ENCODE measurements at places on chromosomes 11 and 22. TPM values are rescaled to one million over a fixed set of nuclear protein-coding genes. Genes with fewer than 3 reads are reported as not detected.

The MYOD1 gene
- not detected for total RNA-seq

DNA sequence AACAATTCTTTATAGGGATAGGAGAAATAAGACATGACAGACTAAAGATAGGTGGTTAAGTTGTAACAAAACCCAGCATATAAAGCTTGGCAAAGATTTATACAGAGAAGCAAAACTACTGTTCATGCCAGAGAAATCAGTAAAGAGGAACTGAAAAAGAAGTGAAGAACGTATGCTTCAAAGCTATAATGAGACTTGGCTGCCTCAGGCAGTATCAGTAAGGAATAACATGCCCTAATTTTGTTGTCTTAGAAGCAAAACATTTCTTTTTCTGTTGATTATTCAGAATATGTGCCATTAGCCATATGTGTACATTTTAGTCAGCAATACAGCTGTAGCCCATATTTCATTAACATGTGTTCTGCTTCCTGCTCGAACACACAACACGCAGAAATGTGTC, 403.2 kb downstream of the NELL1 start:
- no peak overlapping the region for H3K27ac ChIP-seq
- H3K4me3 ChIP-seq = no peak overlapping the region

GRCh38 chr11:122882857-122883645, 492 bp downstream of the JHY start:
- no peak for DNase-seq
- H3K27ac ChIP-seq = no peak overlapping the region
- peak overlapping the region; percentile 41 for H3K4me3 ChIP-seq
- H3K36me3 ChIP-seq = no peaks in the 10 kb centered on the region

GRCh38 chr11:117089685-117090084, 8.5 kb downstream of the SIK3 start:
- no peak overlapping the region for H3K4me3 ChIP-seq
- no peaks in the 10 kb centered on the region for H3K27me3 ChIP-seq
- DNase-seq = no peak
- no peaks in the 10 kb centered on the region for H3K36me3 ChIP-seq
- peaks cover 5% of the 10 kb centered on the region for H3K4me1 ChIP-seq

DNA sequence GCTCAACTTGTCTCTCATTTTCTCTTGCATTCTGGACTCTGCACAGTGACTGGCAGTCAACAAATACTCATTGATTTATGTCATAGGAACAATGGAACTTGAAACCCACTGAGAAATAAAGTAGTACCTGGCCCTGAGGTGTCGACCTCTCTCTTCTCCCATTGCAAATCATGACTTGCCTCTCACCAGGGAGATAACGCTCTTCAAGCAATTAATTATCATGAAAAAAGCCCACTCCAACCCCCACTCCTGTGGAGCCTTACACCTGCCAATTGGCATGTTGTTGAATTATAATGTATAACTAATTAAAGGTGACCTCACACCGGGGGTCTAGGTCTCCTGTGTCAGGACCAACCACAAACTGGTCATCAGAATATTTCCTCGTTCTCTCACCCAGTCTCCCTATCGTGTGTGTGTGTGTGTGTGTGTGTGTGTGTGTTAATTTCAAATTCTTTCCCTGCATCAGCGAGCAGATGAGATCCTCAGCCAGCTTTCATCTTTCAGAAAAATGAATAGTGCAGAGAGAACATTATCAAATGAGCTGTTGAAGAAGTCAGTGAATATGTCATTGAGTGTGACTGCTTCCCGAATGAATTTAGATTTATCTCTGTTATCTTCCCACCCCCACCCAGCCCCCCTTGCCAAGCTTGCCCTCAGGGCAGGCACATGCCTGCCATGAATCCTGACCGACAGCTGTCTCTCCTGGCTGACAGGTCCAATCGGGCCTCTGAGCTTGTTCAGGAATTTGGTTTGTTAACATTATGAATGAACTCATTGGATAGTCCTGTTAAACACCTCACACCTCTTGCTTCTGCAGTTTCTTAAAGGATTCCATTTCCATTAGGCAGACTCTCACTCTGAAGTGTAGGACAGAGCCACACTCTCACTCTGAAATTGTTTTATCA, 357.4 kb downstream of the INSC start:
- H3K27me3 ChIP-seq = no peaks in the 10 kb centered on the region
- H3K4me1 ChIP-seq = no peaks in the 10 kb centered on the region
- H3K27ac ChIP-seq = no peak overlapping the region
- H3K4me3 ChIP-seq = no peak overlapping the region
- no peak for DNase-seq

DNA sequence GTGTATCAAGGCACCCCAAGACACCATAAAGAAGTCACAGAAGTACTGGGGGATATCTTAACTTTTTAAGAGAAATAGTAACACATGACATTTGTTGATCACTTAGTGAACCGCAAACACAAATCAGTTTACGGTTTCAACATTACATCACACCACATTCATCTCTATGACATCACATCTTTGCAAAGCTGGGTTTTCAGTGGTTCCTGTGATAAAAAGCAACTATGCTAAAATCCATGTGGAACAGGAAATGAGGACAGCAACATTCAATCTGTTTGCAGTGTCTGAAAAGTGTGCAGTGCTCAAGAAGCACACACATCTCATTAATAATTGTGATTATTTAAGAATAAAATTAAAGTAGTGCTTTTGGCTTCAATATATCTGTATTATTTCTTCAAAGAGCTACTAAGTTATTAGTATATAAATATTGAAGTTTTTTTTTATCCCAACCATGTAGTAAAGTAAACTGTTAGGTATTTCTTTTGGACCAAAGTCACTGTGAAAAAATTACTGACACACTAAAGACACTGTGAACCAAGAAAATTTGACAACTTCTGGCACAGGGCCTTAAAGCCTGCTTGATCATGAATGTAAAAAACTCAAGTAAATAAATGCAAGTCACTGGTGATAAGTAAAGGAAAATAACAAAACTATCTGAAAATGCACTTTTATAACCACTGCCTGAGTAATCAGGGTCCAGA, 156.0 kb upstream of the SOX6 start:
- H3K4me1 ChIP-seq = peaks cover 6% of the 10 kb centered on the region
- peak overlapping the region; percentile 20 for H3K27ac ChIP-seq
- no peaks in the 10 kb centered on the region for H3K27me3 ChIP-seq
- no peak overlapping the region for H3K4me3 ChIP-seq

DNA sequence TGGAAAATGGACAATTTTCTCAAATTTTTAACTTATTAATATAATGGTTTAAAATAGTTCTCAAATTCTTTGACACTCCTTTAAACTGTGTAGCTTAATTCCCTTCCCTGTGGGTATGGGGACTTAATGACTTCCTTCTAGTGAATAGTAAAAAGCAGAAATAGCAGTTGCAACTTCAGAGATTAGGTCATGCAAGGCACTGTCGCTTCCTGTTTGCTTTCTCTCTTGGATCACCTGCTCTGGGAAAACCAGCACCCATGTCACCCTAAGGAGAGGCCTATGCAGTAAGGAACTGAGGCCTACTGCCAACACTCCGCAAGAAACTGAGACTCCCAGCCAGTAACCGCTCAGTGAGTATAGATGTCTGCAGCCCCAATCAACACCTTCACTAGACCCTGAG, 5.5 kb upstream of the PANX3 start:
- H3K36me3 ChIP-seq = no peaks in the 10 kb centered on the region
- H3K4me3 ChIP-seq = no peak overlapping the region
- no peak overlapping the region for H3K27ac ChIP-seq
- no peaks in the 10 kb centered on the region for H3K27me3 ChIP-seq
- no peaks in the 10 kb centered on the region for H3K4me1 ChIP-seq
- no peak for DNase-seq

DNA sequence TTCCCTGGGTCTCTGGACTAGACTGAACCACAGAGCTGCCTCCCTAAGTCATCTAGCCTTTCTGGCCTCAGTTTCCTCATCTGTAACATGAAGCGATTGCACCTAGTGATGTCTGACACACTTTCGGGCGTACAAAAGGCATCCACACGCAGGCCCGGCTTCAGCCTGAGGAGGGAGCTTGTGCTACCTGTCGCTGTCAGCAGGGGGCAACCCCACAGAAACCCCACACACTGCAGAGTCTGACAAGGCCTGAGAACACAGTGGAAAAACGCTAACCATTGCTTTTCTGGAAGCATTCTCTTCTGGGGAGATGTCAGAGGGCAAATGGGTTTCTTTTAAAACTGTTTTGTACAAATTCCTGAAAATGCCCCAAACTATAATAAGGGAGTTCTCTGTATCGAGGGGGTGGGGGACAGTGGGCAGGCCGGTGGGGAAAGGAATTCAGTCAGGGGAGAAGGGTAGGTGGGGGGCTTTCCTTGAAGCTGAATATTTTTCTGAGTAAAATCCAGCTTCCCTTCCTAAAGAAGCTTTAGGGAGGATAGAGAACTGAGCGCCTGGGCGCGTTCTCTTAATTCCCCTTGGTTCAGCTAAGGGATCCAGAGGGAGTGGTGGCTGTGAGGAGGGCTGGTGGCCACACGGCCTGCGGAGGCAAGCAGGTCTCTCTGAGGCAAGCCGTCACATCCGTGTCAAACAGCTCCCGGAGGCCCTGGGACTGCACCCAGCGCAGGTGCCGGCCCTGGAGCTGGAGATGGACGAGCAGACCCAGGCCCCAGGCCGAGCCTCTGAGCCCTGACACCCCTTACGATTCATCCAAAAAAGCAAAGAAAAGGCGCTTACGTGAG, 533 bp downstream of the ELF5 start:
- no peak overlapping the region for H3K4me3 ChIP-seq
- no peaks in the 10 kb centered on the region for H3K36me3 ChIP-seq
- H3K27me3 ChIP-seq = peaks cover 13% of the 10 kb centered on the region
- peak; percentile 54 for DNase-seq

DNA sequence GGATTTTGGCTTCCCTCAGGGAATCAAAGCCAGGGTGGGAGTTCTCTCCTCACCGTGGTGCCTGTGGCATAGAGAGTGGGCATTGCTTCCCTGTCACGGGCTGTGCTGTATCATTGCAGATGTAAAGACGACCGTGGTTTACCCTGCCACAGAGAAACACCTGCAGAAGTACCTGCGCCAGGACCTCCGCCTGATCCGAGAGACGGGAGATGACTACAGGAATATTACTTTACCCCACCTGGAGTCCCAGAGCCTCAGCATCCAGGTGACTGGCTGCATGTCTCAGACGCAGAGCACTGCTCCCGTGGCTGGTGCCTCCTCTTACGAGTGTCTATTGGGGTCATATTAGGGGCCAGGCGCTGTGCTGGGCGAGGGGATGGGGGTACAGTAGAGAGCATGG, 24.2 kb upstream of the ST3GAL4 start:
- no peaks in the 10 kb centered on the region for H3K36me3 ChIP-seq
- peaks cover 11% of the 10 kb centered on the region for H3K4me1 ChIP-seq
- no peak for DNase-seq
- no peak overlapping the region for H3K27ac ChIP-seq

DNA sequence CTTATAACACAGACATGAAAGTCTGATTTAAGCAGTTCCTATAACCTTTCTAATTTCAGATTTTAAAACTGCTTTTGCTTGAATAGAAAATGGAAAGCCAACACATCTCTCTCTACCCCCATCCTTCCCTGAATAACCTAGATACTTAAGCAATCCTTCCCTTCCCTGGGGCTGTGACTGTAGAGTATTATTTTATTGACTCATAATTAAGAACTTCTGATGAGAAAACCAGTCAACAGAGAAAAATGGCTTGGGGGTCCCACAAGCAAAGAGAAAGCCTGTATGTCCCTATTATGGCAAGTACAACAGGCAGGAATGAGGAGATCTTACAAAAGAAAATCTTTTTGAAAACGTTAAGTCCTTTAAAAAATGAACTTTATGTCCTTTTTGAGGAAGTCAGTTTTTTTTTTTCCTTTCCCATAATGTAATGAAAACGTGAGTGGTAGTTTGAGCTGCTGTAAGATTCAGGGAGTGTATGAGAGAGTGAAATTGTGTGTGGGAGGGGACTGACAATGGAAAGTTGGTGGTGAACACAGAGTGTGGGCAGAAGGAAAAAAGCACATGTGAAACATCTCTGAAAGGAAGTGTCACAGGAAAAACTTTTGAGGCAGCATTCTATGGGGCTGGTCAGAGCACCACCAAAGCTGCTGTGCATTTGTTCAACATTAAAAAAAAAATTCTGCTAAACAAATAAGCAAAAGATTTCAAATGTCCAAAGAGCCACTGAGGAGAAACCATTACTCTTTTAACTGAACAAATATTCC, 154.6 kb downstream of the MAML2 start:
- DNase-seq = peak; percentile 76
- peaks cover 13% of the 10 kb centered on the region for H3K4me1 ChIP-seq
- H3K4me3 ChIP-seq = no peak overlapping the region
- no peaks in the 10 kb centered on the region for H3K36me3 ChIP-seq
- H3K27ac ChIP-seq = peak overlapping the region; percentile 64

GRCh38 chr11:69648679-69649575, 8.0 kb downstream of the CCND1 start:
- H3K4me1 ChIP-seq = peaks cover 18% of the 10 kb centered on the region
- H3K27ac ChIP-seq = no peak overlapping the region

DNA sequence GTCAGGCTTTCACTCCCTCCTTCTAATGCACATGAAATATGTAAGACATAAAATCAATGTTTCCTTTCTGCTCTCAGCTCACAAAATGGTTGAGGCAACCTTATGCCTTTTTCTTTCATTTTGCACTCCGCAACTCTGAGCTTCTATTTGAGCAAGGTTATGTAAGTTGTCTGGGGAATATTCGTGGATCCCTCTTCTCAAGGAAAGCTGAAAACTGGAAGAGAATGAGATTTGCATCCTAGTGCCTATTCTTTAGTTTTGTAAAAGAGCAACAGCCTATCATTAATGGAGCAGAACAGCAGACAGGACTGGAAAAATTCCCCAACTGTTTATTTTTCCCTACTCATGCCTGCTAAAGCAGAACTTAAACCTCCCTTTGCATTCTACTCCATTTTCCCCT, 141.7 kb downstream of the FAM76B start:
- H3K4me1 ChIP-seq = no peaks in the 10 kb centered on the region
- H3K27me3 ChIP-seq = no peaks in the 10 kb centered on the region
- H3K4me3 ChIP-seq = peak overlapping the region; percentile 18
- H3K27ac ChIP-seq = no peak overlapping the region
- H3K36me3 ChIP-seq = no peaks in the 10 kb centered on the region

- H3K4me3 ChIP-seq = no peak overlapping the region
- no peaks in the 10 kb centered on the region for H3K36me3 ChIP-seq
- H3K27ac ChIP-seq = no peak overlapping the region
- H3K4me1 ChIP-seq = peaks cover 11% of the 10 kb centered on the region
- no peaks in the 10 kb centered on the region for H3K27me3 ChIP-seq
Observed at GRCh38 chr22:28951969-28952521, 68.7 kb downstream of the ZNRF3 start.

GRCh38 chr11:114251815-114252337, 44.3 kb upstream of the NNMT start:
- H3K36me3 ChIP-seq = no peaks in the 10 kb centered on the region
- no peak for DNase-seq
- no peaks in the 10 kb centered on the region for H3K4me1 ChIP-seq
- H3K27ac ChIP-seq = no peak overlapping the region
- no peak overlapping the region for H3K4me3 ChIP-seq

Measured in IMR-90 (cell line).